CD4-positive, CD25-positive, alpha-beta regulatory T cell (primary cell): ENCODE measurements at places on chromosomes 2 and 18.

DNA sequence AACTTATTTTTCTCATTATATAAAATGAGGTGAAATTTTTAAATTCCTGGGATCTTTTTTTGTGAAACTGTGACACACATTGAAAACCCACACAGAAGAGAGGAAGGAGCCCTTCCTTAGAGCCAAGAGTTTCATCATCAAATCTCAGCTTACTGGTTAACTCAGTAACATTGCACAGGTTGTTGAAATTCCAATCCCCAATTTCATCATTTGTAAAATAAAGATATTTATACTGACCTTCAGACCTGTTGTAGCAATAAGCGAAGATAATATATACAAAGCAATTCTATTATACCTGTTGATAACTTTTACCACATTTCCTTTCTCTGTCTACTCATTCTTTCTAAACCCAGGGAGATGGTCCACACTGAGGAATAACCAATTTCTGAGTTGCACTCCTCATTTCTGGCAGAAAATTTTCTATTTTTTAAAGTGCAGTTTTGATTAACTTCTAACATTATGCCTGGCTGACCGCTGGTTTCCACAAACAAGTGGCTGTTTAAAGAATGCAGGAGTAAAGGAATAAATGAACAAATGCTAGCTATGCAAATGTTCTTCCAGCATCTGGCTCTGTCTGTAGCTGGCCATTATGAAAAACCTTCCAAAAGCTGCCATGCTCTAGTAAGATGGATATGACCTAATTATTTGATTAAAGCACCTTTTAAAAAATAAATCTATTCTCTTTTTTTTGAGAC, 105.7 kb upstream of the LINC00305 start:
- H3K27ac ChIP-seq = no peak overlapping the region
- no peak overlapping the region for H3K4me3 ChIP-seq
- H3K36me3 ChIP-seq = no peaks in the 10 kb centered on the region
- no peaks in the 10 kb centered on the region for H3K4me1 ChIP-seq

DNA sequence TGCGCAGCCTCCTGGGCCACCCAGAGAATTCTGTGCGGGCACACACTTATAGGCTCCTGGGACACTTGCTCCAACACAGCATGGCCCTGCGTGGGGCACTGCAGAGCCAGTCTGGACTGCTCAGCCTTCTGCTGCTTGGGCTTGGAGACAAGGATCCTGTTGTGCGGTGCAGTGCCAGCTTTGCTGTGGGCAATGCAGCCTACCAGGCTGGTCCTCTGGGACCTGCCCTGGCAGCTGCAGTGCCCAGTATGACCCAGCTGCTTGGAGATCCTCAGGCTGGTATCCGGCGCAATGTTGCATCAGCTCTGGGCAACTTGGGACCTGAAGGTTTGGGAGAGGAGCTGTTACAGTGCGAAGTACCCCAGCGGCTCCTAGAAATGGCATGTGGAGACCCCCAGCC, 11.8 kb upstream of the TTLL4 start:
- H3K4me1 ChIP-seq = no peaks in the 10 kb centered on the region
- no peaks in the 10 kb centered on the region for H3K36me3 ChIP-seq
- H3K4me3 ChIP-seq = no peak overlapping the region
- no peak overlapping the region for H3K27ac ChIP-seq
- DNase-seq = no peak
- H3K27me3 ChIP-seq = no peaks in the 10 kb centered on the region

- no peak for DNase-seq
- H3K4me3 ChIP-seq = no peak overlapping the region
- H3K27me3 ChIP-seq = no peaks in the 10 kb centered on the region
- H3K27ac ChIP-seq = no peak overlapping the region
- no peaks in the 10 kb centered on the region for H3K36me3 ChIP-seq
Observed at GRCh38 chr18:57081899-57082298, 65.0 kb upstream of the BOD1L2 start.

- H3K36me3 ChIP-seq = peaks cover 53% of the 10 kb centered on the region
- no peak overlapping the region for H3K4me3 ChIP-seq
- H3K27ac ChIP-seq = no peak overlapping the region
- H3K4me1 ChIP-seq = peaks cover 10% of the 10 kb centered on the region
Observed at GRCh38 chr18:77009675-77010074, 122.9 kb downstream of the MBP start.

DNA sequence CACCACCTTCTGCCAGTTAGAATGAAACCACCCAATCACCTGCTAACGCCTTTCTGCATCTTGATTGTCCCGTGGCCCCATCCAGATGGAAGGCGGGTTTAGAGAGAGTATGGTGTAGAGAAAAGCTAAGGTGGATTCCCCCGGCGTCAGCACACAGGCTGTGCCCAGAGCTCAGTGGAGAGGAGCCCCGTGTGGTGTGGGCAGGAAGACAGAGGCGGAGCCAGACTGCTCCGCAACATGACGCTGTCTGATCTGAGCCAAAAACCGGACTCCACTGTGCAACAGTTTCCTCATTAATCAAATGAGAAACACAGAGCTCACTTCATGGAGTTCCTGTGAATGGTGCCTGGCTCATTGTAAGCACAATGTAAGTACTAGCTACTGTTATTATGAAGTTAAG, 448.1 kb upstream of the SMIM21 start:
- no peak for DNase-seq
- H3K36me3 ChIP-seq = no peaks in the 10 kb centered on the region
- H3K27me3 ChIP-seq = no peaks in the 10 kb centered on the region
- no peaks in the 10 kb centered on the region for H3K4me1 ChIP-seq
- H3K27ac ChIP-seq = no peak overlapping the region

DNA sequence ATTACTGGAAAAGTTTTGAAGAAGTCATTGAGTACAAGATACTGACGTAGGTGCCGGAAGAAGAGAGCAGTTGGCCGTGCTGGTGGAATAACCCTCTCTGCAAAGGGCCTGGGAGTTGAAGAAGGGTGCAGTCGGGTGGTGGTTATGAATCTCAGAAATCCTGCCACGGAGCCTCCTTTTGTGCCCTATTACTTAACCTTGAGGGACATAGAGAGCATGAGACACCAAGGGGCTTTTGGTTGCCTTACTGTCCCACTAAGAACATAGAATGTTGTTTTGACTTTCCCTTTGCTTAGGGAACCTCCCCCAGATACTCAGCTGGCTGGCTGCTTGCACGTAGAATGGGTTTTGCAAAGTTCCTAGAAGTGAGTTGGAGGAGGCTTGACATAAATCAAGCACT, 1.3 kb upstream of the CD28 start:
- H3K4me3 ChIP-seq = peak overlapping the region; percentile 98
- H3K27me3 ChIP-seq = no peaks in the 10 kb centered on the region
- peaks cover 27% of the 10 kb centered on the region for H3K4me1 ChIP-seq
- DNase-seq = peak; percentile 45
- peaks cover 5% of the 10 kb centered on the region for H3K36me3 ChIP-seq
- peak overlapping the region; percentile 93 for H3K27ac ChIP-seq

GRCh38 chr18:38747153-38747552, 1181.6 kb upstream of the CELF4 start:
- H3K27ac ChIP-seq = no peak overlapping the region
- no peaks in the 10 kb centered on the region for H3K4me1 ChIP-seq
- H3K4me3 ChIP-seq = no peak overlapping the region
- no peak for DNase-seq

DNA sequence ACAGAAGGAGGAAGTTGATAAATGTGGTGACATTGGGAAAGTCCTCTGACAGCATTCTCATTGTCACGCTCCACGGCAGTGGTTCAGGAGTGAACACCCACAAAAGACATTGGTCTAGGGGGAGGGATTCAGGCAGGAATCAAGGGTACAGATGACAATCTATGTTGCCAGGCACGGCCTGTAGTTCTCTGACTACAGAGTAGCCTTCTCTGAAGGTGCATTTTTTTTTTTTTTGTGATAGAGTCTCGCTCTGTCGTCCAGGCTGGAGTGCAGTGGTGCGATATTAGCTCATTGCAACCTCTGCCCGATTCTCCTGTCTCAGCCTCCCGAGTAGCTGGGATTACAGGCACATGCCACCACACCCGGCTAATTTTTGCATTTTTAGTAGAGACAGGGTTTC, 7.4 kb upstream of the MOB1A start:
- no peaks in the 10 kb centered on the region for H3K4me1 ChIP-seq
- no peak overlapping the region for H3K4me3 ChIP-seq
- DNase-seq = no peak
- no peaks in the 10 kb centered on the region for H3K27me3 ChIP-seq

DNA sequence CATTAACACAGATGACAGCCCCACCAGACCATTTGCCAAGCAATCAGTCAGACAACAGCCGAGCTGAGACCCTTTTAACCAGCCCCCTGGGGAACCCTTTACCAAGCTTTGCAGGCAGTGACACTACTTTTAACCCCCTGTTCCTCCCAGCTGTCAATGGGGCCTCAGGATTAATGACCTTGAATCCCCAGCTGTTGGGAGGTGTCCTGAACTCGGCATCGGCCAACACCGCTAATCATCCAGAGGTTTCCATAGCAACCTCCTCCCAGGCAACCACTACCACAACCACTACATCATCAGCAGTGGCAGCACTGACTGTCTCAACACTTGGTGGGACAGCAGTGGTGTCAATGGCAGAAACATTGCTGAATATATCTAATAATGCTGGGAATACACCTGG, 160.9 kb upstream of the EPC2 start:
- no peaks in the 10 kb centered on the region for H3K4me1 ChIP-seq
- peaks cover 3% of the 10 kb centered on the region for H3K36me3 ChIP-seq
- H3K4me3 ChIP-seq = no peak overlapping the region
- H3K27me3 ChIP-seq = no peaks in the 10 kb centered on the region
- H3K27ac ChIP-seq = no peak overlapping the region

GRCh38 chr18:7429831-7430230, 137.3 kb upstream of the PTPRM start:
- H3K27me3 ChIP-seq = no peaks in the 10 kb centered on the region
- H3K36me3 ChIP-seq = no peaks in the 10 kb centered on the region
- no peak overlapping the region for H3K27ac ChIP-seq
- H3K4me3 ChIP-seq = no peak overlapping the region
- H3K4me1 ChIP-seq = no peaks in the 10 kb centered on the region

- no peaks in the 10 kb centered on the region for H3K27me3 ChIP-seq
- no peak for DNase-seq
- no peaks in the 10 kb centered on the region for H3K4me1 ChIP-seq
- H3K27ac ChIP-seq = no peak overlapping the region
- H3K36me3 ChIP-seq = no peaks in the 10 kb centered on the region
Observed at GRCh38 chr2:216829533-216829932, 30.3 kb downstream of the TNP1 start.

GRCh38 chr2:160282063-160282580, 82.0 kb upstream of the ITGB6 start:
- no peak for DNase-seq
- H3K36me3 ChIP-seq = peaks cover 56% of the 10 kb centered on the region
- no peak overlapping the region for H3K4me3 ChIP-seq
- no peak overlapping the region for H3K27ac ChIP-seq
- no peaks in the 10 kb centered on the region for H3K27me3 ChIP-seq

- H3K27me3 ChIP-seq = no peaks in the 10 kb centered on the region
- no peak overlapping the region for H3K4me3 ChIP-seq
- DNase-seq = no peak
- no peaks in the 10 kb centered on the region for H3K4me1 ChIP-seq
Observed at GRCh38 chr2:121897335-121897970, 142.0 kb downstream of the TSN start.

- no peak overlapping the region for H3K27ac ChIP-seq
- no peak overlapping the region for H3K4me3 ChIP-seq
- no peak for DNase-seq
- no peaks in the 10 kb centered on the region for H3K36me3 ChIP-seq
Observed at GRCh38 chr2:16638946-16639345, 26.7 kb downstream of the CYRIA start.
